ENCODE measurements at places on chromosomes 13 and 19. TPM values are rescaled to one million over a fixed set of nuclear protein-coding genes. Genes with fewer than 3 reads are reported as not detected.

DNA sequence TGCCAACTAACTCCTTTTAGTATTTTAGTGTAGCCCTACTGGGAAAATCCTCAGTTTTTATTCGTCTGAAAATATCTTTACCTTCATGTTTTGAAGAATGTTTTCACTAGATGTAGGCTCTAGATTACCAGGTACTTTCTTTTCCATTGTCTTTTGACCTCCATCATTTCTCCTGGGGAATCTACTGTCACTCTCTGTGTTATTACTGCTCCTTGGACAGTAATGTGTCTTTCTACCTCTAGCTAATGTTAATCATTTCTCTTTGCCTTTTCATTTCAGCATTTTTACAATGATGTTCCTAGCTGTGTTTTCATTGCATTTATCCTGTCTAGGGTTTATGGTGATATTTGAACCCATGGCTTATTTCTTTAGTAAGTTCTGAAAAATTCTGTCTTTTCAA is 61.9 kb downstream of the SPACA7 start:
- no peak for DNase-seq

The IZUMO4 gene
- total RNA-seq = 2.2 TPM

The KCNK6 gene
- total RNA-seq = 2.4 TPM

The CDK8 gene
- total RNA-seq = 10.0 TPM

DNA sequence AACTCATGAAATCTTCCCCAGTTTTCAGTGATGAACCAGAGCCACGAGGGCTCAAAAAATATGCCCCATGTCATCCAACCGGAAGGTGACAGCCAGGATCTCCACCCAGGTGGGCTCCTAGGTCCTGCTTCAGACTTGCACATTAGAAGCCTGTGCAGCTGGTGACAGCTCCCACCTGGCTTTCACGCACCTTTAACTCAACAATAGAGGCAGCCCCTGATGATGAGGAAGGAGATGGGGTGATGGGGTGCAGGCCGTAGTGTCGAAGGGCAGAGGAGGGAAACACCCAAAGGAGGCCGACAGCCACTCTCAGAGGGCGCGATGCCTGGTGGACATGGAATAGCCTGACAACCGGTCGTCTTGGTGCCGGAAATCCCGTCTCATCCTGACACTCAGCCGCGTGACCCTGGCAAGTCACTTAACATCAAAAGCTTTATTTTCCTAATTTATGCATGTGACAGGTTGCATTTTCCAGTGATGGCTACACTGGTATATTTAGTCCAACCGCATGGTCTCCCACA is 118.0 kb downstream of the SOX1 start:
- no peak for DNase-seq

The CRX gene
- not detected for total RNA-seq

Data from hematopoietic multipotent progenitor cell (in vitro differentiated cells).